Activated B cell treated with CpG ODN at 0.5 μM for 24 hours (primary cell): ENCODE measurements at places on chromosomes 5 and 9. TPM values are rescaled to one million over a fixed set of nuclear protein-coding genes. Genes with fewer than 3 reads are reported as not detected.
A peak's percentile ranks its signal among the peaks of the same experiment; 100 is the strongest.

- no peak for DNase-seq
- no peaks in the 10 kb centered on the region for H3K36me3 ChIP-seq
- H3K27ac ChIP-seq: no peak overlapping the region
- no peaks in the 10 kb centered on the region for H3K27me3 ChIP-seq
- H3K4me1 ChIP-seq: no peaks in the 10 kb centered on the region
These were observed 248.1 kb downstream of the IRX1 start for GRCh38 chr5:3843706-3844105.

GRCh38 chr9:125460346-125460745 is 198.7 kb downstream of the GAPVD1 start:
- H3K36me3 ChIP-seq: peaks cover 63% of the 10 kb centered on the region
- H3K4me3 ChIP-seq: no peak overlapping the region
- H3K4me1 ChIP-seq: peaks cover 3% of the 10 kb centered on the region
- H3K27ac ChIP-seq: no peak overlapping the region
- no peaks in the 10 kb centered on the region for H3K27me3 ChIP-seq

DNA sequence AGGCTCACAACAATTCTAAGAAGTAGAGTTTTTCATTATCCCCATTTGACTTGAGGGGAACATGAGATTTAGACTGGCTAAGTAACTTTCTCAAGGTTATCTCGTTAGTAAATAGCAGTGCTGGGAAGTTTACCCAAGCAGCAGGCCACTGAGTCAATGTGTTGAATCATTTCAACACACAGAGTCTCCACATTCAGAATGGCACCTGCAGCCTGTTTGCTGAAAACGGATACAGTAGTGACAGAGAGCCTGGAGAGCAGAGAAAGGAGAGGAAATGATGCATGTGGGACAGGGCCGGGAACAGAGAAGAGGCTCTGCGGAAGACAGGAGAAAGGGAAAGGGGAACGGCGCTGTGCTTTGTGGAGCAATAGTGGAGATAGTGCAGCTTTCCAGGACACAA is 33.5 kb upstream of the ZSWIM6 start:
- H3K4me3 ChIP-seq: no peak overlapping the region
- peaks cover 3% of the 10 kb centered on the region for H3K4me1 ChIP-seq
- no peaks in the 10 kb centered on the region for H3K36me3 ChIP-seq
- H3K27me3 ChIP-seq: peaks cover 5% of the 10 kb centered on the region

DNA sequence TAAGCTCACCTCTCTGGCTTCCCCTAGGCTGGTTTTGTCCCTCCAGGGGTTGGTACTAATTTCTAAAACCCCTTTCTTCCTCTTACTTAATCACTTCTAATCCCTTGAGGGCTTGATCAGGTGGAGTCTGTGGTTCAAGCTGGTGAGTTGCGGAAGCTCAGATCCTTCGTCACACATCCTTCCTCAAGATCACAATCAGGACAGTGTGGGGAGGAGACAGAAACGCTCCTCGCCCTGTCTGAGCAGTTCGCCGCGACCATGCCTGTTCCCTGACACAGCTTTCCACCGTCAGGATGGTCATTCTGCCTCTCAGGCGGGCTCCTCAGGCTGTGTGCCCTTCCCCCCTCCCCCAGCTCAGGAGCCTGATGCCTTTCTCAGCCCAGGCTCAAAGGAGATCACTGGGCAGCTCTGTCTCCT is 24.3 kb downstream of the CPLX2 start:
- peaks cover 28% of the 10 kb centered on the region for H3K4me1 ChIP-seq
- H3K4me3 ChIP-seq: peak overlapping the region; percentile 74
- no peaks in the 10 kb centered on the region for H3K36me3 ChIP-seq

DNA sequence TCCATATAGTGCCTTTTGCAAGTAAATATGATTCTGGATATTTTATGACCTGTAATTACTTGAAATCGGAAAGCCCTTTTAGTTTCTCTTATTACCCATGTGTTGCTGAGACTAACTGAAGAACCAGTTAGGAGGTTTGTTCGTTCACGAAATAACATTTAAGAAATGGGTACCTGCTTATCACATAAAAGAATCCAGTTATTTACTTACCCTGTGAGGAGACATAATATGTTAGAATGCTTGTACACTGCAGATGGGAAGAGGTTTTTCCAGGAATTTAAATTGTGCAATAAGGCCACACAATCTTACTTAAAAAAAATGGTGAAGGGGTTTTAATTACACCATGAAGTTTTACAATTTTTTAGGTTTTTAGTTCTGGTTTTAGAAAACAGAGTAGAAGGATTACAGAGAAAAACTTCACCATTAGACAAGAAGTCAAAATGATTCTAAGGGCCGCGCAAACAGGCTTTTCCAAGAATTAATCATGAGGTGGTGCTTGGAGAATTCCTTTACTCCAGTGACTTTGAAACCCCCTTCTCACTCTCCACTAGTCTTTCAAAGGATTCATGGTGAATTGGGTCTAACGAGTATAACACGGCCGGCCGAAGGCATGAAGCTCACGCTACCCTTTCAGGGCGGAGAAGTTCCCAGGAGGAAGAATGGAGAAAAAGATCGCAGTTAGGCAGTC is 1.1 kb upstream of the PTGER4 start:
- peak overlapping the region; percentile 92 for H3K27ac ChIP-seq
- no peak for DNase-seq
- no peaks in the 10 kb centered on the region for H3K27me3 ChIP-seq
- peaks cover 42% of the 10 kb centered on the region for H3K4me1 ChIP-seq

DNA sequence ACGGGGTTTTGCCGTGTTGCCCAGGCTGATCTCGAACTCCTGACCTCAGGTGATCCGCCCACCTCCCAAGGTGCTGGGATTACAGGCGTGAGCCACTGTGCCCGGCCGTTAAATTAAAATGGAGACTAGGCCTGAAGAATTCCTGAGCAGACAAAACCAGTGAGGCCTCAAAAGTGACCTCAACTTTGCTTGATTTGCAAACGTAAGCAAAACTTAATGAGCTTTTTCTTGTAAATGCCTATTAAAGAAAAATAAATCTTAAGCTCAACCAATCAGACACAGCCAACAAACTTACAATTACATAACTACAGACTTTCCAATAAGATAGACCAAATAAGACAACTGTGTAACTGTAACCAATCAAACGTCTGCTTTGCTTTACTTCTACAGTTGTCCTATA is 111.3 kb upstream of the SEMA6A start:
- no peaks in the 10 kb centered on the region for H3K27me3 ChIP-seq
- no peak for DNase-seq
- peaks cover 8% of the 10 kb centered on the region for H3K4me1 ChIP-seq
- H3K4me3 ChIP-seq: no peak overlapping the region

- no peaks in the 10 kb centered on the region for H3K27me3 ChIP-seq
- no peak for DNase-seq
These were observed 212.7 kb downstream of the ESM1 start for GRCh38 chr5:54772684-54773083.

DNA sequence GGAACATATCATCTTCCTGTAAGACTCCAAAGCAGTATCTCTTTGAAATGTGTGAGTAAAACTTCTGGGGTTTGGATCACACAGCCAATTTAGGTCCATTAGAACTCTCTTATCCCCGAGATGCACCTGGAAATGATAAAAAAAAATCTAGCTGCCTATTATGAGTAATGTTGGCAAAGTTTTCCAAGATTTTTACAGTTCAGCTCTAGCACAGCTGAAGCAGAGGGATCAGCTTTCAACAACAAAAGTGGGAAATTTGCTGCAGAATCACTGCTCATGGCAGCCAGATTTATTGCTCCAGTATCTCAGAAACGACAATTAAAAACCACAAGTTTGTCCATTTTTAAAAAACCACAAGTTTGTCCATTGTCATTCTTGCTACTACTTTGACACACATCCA is 292.2 kb downstream of the IRX2 start:
- no peak overlapping the region for H3K27ac ChIP-seq
- H3K4me3 ChIP-seq: no peak overlapping the region
- no peak for DNase-seq

DNA sequence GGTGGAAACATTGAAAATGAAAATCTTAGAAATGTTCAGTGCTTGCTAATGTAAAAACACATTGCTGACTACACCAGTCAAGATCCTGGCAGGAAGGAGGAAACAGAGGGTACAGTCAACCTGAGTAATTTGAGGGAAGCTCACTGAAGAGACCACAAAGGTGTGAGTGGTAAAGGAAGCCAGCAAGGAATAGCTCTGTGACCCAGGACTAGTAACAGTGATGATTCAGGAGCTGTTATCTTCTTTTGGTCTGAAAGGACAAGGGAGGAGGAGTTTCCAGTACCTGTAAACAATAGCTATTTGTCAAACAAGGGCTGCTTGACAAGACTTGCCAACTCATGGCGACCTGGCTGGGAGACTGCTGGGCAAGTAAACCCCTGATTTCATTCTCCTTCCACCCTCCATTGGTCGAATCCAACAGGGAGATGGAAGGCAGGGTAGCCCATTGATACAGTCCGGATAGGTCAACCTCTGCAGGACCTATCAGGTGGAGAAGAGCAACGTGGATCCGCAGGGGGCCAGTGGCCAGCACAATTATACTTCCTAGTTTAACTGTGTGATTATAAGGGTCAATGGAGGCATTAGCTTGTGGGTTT is 68.1 kb downstream of the MAMDC2 start:
- DNase-seq: no peak
- H3K27ac ChIP-seq: no peak overlapping the region
- no peak overlapping the region for H3K4me3 ChIP-seq
- peaks cover 15% of the 10 kb centered on the region for H3K27me3 ChIP-seq

The FOXI1 gene
- not detected in 2 replicates for total RNA-seq

The IL33 gene
- not detected in 2 replicates for total RNA-seq

- H3K27ac ChIP-seq: no peak overlapping the region
- peaks cover 4% of the 10 kb centered on the region for H3K27me3 ChIP-seq
- no peak overlapping the region for H3K4me3 ChIP-seq
- H3K36me3 ChIP-seq: no peaks in the 10 kb centered on the region
- no peaks in the 10 kb centered on the region for H3K4me1 ChIP-seq
These were observed 88.5 kb upstream of the SLC25A48 start for GRCh38 chr5:135745897-135746500.

DNA sequence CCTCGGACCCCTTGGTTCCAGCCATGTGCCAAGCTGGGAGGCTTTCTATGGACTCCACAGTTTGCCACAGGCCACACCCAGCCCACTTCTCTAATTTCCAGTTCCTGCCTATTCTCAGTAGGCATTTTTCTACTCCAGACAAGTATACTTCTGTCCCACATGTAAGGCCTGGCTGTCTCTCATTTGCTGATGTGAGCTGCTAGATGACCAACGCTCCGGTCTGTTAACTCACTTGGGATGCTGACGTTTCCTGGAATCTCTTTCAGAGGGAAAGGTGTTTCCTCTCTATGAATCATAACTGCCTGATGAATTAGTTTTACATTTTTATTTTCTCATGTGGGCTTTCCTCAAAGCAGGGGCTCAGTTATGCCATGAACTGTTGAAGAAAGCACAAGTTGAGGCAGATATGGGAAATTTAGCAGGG is 36.3 kb downstream of the ERGIC1 start:
- no peak overlapping the region for H3K27ac ChIP-seq
- H3K27me3 ChIP-seq: no peaks in the 10 kb centered on the region
- H3K36me3 ChIP-seq: peaks cover 7% of the 10 kb centered on the region

DNA sequence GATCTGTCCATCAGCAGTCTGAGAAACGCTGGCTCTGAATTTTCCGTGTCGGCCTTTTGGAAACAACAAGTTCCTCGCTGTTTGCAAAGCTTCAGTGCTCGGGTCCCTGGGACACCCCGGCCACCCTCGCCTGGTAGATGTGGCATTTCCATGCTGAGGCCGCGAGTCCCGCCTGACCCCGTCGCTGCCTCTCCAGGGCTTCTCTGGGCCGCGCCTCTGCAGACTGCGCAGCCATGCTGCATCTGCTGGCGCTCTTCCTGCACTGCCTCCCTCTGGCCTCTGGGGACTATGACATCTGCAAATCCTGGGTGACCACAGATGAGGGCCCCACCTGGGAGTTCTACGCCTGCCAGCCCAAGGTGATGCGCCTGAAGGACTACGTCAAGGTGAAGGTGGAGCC is 4.7 kb downstream of the NTNG2 start:
- peaks cover 7% of the 10 kb centered on the region for H3K4me1 ChIP-seq
- no peaks in the 10 kb centered on the region for H3K36me3 ChIP-seq
- peaks cover 52% of the 10 kb centered on the region for H3K27me3 ChIP-seq

The XPA gene
- 14.4 and 18.1 TPM in 2 replicates for total RNA-seq

- H3K4me1 ChIP-seq: peaks cover 5% of the 10 kb centered on the region
- H3K27ac ChIP-seq: no peak overlapping the region
- peaks cover 18% of the 10 kb centered on the region for H3K27me3 ChIP-seq
These were observed 9.1 kb downstream of the S1PR3 start for GRCh38 chr9:89000371-89000781.

DNA sequence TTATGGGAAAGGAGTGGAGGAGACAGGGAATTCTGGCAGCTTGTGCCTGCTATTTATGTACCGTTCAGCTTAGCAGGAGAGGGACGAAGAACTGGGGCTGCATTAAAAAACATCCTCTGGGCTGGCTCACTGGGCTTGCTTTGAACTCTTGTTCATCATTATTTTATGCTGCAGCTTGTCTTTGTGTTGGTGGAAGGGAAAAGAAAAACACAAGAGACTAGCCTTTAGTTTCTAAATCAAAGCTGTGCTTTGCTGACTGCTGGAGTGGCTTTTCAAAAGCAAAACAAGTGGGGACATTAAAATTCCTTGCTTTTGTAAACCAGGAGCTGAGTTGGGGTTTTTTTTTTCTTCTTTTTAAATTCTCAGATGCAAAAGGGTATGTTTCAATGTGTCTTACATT is 5.9 kb upstream of the RGMB start:
- H3K4me1 ChIP-seq: peaks cover 32% of the 10 kb centered on the region
- no peak for DNase-seq
- no peak overlapping the region for H3K27ac ChIP-seq
- no peaks in the 10 kb centered on the region for H3K36me3 ChIP-seq
- peaks cover 33% of the 10 kb centered on the region for H3K27me3 ChIP-seq
- H3K4me3 ChIP-seq: peak overlapping the region; percentile 13

DNA sequence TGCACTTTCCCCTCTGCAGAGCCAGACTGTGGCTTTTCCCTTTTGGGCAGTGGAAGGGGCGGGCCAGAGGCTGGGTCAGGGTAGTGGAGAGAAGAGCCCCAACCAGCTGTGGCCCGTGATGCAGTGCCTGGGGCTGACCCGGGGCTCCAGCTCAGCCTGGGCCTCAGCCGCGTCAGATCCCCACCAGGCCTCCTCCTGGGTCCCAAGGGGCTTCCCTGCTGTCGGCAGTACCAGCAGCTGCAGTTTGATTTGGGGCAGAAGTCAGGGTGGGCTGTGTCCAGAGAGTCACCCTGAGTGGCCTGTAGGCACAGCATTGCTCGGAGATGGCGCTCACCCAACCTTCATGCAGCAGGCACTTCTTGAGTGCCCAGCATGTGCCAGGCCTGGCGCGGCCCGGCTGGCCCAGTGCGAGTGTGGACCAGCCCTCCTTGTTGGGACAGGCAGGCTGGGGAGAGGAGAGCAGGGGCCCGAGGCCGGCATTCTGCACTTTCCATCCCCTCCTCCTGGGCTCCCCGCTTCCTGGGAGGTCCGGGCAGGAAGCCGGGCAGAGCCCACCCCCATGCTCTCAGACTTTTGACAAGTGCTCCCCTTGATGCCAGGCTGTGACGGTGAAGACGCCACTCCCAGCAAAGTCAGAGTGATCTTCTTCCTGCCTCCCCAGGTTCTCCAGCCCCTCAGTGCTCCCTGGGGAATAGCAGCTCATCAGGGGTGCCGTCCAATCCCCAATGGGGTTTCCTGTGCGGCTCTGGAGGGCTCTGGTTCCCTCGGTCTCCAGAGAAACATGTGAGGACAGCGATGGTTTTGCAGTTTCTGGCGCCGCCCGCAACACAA is 88.3 kb upstream of the COL5A1 start:
- DNase-seq: no peak
- no peak overlapping the region for H3K4me3 ChIP-seq
- no peaks in the 10 kb centered on the region for H3K36me3 ChIP-seq
- no peak overlapping the region for H3K27ac ChIP-seq
